GOT3 (cell line): ENCODE measurements at places on chromosomes 16 and 17.

DNA sequence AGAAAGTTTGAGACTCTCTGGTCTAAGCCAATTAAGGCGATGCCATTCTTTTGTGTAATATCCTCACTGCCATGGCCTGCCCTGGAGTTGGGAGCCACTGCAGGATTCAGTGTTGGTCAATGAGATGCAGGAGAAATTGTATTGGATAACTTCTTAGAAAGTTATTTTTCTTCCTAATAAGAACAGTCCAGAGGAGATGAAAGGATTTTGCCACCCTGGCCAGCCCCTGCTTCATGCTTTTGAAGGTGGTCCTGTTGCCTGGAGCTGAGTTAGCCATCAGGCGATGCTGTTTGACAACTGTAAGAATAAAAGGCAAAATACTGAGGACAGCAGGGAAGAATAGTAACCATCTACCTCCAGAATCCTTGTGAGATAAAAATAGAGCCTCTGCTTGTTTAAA is 35.4 kb upstream of the CNTNAP4 start:
- no peak for DNase-seq

DNA sequence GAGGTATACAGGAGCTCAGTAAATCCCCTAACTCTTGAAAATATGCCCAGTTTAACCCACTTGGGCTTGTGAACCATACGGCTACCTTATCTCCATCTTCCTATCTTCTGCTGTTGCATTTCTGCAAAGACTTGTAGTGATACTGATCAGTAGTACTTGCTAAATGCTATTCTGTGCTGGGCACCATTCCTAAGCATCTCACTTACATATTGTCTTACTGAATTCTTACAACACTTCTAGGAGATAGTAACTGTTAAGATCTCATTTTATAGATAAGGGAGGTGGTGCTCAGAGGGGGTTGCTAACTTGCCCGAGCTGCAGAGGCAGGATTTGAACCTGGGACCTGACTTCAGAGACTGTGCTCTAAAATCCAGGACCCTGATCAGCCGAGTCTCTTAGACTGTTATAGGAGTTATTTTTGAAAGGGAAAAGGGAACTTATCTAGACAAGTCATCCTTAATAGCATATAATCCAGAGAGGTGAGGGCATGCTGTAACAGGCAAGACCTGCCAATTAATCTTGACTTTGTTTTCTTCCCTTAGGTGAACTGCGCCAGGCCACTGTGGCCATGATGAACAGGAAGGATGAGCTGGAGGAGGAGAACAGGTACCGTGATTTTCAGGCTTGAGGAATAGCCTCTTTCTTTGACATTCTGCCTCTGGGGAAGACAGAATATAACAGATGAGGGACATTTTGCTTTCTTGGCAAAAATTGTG is 149.7 kb downstream of the SNX29 start:
- no peak for DNase-seq

DNA sequence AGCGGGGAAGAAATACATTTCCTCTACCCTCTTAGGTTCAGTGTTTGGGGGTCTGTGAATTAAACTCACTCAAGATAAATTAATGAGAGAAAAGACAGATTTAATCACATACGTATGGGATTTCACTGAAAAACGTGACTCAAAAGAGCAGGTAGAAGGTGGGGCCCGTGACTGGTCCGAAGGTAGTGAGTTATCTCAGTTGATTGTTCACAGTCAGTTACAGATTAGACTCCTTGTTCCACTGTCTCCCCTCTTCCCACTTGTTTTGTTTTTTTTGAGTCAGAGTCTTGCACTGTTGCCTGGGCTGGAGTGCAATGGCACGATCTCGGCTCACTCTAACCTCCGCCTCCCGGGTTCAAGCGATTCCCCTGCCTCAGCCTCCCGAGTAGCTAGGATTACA is 301.2 kb downstream of the SEC14L1 start:
- no peak for DNase-seq

GRCh38 chr17:8476741-8477140 is 41.1 kb downstream of the NDEL1 start:
- no peak for DNase-seq

- no peak for DNase-seq
These were observed 30.6 kb downstream of the CDRT15 start for GRCh38 chr17:14205992-14206461.
